ENCODE measurements at places on chromosomes 16 and 17.
A peak's percentile ranks its signal among the peaks of the same experiment; 100 is the strongest.

- DNase-seq = peak; percentile 29
These were observed 62.1 kb downstream of the RMI2 start for GRCh38 chr16:11407047-11407982.

- DNase-seq = no peak
These were observed 2.6 kb downstream of the ABCA9 start for GRCh38 chr17:69058165-69058564.

DNA sequence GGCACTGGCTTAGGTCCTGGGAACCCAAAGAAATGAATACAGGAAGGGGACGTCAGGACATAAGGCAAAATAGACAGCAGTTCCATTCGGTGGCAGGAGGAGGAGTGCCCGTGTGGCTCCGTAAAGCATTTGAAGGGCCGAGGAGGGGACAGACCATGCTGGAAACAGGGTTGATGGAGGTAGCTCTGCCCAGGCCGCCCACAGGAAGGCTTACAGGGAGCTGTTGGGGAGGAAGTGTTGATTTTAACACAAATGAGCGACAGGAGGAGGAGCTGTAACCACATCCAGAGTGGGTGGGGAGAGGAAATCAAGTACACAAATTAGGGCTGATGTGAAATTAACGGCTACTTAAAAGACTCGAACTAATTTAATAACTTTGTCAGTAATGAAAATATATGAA lies 54.6 kb downstream of the RBFOX3 start:
- no peak for DNase-seq

DNA sequence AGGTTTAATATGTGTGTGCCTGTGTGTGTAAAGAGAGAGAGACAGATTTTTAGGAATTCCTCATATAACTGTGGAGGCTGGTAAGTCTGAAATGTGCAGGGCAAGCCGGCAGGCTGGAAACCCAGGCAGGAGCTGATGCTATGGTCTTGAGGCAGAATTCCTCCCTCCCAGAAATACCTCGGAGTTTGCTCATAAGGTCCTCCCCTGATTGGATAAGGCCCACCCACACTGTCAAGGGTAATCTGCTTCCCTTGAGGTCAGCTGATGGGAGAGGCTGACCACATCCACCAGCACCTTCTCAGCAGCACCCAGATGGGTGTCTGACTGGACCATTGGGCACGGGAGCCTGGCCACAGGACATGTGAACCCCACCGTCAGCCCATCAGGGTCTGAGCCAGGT lies 42.4 kb downstream of the C16orf95 start:
- DNase-seq = no peak

DNA sequence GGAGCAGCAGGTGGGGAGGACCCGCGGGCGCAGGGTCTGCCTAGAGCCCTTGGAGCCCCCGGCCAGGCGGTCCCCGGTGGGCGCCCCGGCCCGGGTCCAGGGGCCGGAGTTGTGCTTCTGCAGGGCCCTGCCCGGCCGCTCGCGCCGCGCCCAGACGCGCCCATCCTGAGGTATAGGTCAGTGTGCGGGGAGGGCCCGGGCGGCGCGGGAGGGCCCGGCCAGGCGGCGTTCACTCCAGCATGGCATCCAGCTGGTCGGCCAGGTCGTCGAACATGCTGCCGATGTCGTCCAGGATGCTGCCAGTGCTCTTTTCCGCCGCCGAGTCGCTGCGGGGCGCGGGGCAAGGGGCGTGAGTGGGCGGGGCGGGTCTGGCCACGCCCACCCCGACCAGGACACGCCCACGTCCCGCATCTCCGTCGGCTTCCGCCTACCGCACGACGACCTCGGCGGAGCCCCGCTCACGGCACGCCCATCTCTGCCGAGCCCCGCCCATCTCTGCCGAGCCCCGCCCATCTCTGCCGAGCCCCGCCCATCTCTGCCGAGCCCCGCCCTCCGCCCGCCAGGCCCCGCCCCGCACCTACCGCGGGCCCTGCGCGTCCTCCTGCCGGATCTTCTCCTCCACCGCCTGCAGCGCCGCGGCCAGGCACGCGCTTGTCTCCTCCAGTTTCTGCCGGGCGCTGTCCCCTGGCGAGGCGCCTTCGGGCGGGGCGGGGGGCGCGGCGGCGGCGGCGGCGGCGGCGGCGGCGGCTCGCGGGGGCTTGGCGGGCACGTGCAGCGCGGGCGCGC lies 17.9 kb downstream of the CASKIN1 start:
- no peak for DNase-seq

- no peak for DNase-seq
These were observed 19.8 kb upstream of the ADCY7 start for GRCh38 chr16:50246299-50247122.

- no peak for DNase-seq
These were observed 13.1 kb downstream of the POLR2A start for GRCh38 chr17:7497228-7497627.

- no peak for DNase-seq
These were observed 82.5 kb upstream of the TNRC6C start for GRCh38 chr17:77875881-77876509.

DNA sequence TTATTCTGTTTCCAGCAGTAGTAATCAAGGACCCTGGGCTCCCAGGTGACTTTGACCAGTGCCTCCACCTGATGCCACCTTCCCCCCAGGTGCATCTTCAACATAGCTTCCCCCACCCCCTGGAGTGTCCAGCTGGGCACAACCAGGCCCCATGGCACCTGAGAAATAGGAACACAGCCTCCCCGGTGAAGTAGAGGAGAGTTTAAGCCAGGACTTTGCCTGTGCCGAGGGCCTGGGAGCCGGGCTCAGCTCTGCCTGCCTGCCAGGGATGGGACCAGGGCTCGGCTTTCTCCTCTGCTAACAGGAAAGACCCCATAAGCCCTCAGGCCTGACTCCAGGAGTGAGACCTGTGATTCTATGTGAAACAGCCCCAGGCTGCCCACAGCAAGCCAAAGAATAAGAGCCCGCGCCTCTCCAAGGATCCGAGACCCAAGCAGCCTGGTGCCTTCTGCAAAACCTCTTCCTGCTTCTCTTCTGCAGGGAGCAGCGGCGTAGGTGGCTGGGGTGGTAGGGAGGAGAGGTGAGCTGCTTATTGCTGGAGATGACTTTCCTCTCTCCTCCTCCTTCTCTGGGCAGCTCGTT lies 16.4 kb upstream of the RBFOX3 start:
- DNase-seq = no peak

GRCh38 chr16:14301169-14302030 lies 230.3 kb downstream of the MRTFB start:
- DNase-seq = no peak

DNA sequence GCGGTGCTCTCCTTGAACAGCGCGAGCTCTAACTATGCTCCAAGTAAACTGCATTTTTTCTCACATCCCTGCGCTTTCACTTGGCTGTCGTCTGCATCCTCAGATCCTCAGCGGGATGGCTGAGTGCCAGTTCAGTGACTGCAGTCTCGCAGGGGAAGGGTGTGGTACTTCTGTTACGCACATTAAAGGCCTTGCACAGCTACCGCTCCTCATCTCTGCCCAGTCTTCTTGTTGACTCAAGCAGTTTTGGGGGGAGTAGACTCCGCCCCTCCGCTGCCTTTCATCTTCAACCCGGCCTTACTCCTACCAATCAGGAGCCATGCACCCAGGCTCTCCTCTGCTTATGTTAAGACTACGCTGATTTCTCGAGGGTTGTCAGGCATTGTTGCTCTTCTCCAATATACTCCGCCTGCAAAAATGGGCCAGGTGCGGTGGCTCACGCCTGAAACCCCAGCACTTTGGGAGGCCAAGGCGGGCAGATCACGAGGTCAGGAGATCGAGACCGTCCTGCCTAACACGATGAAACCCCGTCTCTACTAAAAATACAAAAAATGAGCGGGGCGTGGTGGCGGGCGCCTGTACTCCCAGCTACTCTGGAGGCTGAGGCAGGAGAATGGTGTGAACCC lies 10.0 kb downstream of the ATP5PD start:
- no peak for DNase-seq

DNA sequence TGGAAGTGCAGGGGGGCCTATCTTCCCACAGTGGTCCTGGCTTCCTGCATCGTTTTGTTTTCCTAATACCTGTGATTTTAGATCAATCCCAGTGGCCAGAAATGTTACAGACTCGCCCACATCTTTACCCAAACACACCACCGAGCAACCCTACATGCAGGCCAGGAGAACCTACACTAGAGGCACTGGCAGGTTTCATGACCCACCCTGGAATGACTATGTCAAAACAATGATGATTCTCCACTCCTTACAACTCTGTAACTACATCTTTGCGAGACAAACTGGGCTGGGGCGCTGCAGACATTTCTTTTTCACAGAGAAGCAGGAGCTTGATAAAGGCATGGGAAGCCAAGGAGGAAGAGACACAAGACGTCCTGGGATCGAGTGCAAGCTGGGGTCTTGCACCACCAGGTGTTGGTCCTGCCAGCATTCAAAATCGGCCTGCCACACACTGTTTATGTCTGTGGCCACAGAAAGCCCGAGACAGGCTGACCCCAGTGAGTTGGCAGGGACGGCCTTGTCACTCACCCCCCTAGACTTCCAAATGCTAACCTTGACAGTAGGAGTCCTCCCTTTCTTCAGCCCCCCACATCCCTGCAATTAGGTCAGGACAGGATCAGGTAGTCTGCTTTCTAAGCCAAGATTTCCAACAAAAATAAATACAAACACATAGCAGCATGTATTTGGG lies 32.5 kb downstream of the UBE2O start:
- DNase-seq = no peak

- no peak for DNase-seq
These were observed 235.4 kb upstream of the MON1B start for GRCh38 chr16:76955629-76956028.

DNA sequence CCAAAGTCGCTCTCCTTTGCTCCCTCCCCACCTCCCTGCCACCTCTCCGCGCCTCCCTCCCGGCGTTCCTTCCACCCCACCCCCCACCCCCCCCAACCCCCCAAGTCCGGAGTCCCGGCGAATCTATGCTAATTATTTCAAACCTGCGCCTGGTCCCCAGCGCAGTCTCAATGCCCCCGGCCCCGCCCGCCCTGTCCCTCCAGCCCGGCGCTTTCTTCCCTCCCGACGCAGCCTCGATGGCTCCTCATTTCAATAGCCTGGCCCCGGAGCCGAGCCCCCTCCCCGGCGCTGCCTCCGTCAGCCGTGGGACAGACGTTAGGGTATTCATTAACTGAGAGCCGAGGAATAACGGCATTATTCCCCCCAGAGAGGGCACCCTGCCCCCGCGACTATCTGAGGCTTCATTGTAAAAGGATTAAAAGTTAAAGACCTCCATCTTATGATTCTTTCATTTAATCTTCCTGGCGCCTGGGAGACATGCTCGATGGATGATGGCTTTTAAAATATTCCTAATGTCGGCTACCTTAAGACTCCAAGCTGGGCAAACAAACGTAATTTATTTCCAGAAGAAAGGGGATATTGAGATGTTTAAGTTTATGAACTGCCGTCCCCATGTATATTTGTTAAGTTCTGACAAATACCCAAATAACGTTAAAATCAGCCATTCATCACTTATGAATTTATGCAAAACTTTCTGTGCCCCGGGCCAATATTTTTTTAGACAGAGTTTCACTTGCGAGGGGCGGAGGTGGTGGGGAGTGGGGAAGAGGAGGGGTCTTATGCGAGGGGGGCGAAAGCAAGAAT lies 3.4 kb downstream of the NOG start:
- DNase-seq = no peak

DNA sequence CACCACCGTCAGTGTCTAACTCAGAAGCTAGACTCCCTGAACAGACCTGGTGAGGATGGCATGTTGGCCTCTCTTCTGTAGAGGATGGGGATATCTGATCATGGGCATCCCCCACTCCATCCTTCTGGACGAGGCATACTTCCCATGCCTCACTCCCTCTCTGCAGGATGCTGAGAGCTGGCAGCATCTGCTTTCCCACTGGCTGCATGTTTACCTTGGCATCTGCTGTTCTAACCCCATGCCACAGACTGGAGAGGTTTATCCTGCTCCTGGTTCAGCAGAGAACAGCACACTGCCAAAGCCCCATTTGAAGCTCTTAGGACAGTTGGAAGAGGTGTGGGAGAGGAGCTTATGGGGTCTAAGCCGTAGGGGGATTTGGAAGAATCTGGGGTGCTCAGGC lies 46.0 kb downstream of the YPEL2 start:
- DNase-seq = no peak

- no peak for DNase-seq
These were observed 27.2 kb upstream of the VAT1L start for GRCh38 chr16:77761204-77761603.

DNA sequence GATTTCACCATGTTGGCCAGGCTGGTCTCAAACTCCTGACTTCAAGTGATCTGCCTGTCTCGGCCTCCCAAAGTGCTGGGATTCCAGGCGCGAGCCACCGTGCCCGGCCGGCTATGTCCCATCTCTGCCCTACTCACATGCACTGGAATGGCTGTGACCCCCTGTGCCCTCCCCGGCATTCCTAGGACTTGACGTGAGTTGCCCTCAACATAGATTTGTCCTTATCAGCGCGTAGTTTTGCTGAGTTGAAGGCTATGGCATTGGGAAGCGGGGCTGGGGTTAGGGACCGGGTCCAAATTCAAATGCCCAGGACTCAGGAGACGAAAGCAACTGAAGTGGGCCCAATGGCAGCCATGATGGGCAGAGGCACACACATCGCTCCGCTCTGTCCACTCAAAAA lies 5.8 kb downstream of the UNC13D start:
- no peak for DNase-seq

GRCh38 chr16:87701505-87701921 lies 64.3 kb downstream of the KLHDC4 start:
- no peak for DNase-seq

- no peak for DNase-seq
These were observed 65.4 kb upstream of the ZFHX3 start for GRCh38 chr16:73113336-73113735.
